ENCODE measurements at places on chromosomes 12 and 14.

GRCh38 chr12:128715485-128715884, 108.3 kb downstream of the SLC15A4 start:
- no peak for DNase-seq

DNA sequence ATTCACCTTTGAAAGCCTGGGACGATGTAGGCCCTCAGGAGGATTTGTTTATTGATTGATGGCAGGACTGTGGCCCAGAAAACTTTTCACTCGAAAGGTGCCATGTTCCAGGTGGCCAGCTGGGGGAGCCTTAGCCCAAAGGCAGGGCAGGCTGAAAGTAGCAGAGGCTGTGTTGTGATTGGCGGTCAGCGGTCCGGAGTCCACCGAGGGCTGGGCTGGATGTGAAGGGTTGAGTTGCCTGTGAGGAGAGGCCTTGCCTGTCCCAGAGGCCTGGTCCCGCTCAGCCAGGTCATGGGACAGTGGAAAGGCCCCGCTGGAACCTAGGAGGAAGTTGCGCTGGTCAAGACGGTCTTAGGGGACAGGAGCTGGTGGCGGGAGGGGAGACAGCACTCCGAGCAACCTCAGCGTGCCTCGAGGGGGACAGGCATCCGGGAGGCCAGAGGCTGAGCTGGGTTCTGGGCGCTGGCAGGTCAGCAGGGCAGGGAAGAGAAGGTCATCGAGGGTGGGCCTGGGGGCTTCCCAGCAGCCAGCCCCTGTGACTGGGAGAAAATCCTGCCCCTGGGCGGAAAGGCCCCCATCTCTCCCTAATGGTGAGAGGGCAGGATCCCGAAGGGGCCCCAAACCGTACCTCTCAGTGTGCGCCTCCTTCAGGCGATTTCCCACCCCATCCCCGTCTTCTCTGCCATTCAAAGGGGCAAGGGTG, 26.3 kb downstream of the CMA1 start:
- DNase-seq: peak; percentile 38

DNA sequence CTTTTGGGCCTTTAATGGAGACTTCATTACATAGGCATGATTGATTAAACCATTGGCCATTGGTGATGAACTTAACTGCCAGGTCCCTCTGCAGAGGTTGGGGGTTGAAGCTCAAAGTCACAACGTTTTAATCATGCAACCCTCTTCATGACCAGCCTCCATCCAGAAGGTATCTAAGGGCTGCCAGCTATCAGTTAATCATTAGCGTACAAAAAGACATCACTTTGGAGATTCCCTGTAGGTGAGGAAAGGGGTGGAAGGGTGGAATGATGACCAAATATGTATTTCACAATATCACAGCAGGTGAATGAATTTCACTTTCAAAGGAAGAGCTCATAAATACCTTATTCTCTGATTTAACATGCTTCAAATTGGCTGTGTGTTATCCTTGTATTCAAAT, 92.0 kb downstream of the MIPOL1 start:
- no peak for DNase-seq

- DNase-seq: peak; percentile 71
Observed at GRCh38 chr12:5720381-5721005, 224.6 kb downstream of the ANO2 start.

- DNase-seq: no peak
Observed at GRCh38 chr14:84575681-84576080, 954.3 kb upstream of the FLRT2 start.

DNA sequence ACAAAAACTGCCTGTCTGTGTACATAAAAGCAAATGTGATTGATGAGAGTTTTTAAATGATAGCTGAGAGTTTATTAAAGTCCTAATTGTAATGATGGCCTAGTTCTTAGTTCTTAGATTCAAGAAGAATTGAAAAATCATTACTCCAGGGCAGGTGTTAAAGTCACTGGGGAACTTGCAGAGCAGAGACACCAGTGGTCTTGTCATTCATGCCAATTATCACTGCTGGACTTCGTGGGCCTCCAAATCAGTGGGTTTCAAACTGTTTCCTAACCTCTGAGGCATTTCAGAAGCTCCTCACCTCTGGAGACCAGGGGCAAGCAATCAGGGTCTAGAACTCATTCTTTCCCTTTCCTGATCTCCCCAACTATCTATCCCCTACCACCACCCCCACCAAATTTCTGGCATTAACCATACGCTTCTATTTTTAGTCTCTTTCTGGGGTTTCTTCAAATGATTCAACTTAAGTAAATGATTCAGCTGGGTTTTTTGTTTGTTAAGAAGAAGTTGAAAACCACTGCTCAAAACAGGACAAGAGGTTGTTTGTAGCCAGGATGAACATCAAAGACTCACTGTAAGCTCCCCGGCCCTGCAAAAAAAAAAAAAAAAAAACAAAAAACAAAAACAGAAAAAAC, 80.1 kb downstream of the CEP83 start:
- no peak for DNase-seq

DNA sequence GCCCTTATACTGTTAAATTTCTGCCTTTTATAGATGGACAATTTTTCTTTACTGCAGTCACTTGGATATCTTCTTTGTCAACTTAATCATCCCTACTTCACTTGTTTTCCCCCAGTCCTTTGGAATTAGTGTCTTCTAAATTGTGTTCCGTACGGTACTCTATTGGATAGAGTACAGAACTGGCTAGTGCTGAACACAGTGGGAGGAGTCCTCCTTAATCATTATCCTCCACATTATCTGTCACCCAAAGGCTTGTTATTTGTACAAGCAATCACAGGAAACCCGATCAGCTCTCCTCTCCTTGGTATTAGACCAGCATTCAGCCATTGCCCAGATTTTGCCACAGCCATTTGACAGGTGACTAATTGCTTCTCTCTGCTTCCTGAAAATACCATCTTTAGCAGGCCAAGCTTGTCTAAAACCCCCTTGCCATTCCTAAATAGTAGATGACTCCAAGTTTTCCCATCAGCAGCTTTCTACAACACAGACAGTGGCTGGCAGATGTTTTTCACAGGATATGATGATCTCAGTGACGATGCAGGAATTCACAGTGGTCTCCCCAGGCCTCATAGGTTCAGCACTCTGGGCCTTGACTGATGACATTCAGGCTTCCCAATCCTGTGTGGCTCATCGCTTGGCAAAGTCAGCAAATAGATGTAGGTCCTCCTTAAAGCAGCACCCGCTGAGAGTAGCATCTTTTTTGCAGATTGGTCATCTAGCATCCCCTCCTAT, 216.0 kb upstream of the RGS6 start:
- DNase-seq: peak; percentile 89

DNA sequence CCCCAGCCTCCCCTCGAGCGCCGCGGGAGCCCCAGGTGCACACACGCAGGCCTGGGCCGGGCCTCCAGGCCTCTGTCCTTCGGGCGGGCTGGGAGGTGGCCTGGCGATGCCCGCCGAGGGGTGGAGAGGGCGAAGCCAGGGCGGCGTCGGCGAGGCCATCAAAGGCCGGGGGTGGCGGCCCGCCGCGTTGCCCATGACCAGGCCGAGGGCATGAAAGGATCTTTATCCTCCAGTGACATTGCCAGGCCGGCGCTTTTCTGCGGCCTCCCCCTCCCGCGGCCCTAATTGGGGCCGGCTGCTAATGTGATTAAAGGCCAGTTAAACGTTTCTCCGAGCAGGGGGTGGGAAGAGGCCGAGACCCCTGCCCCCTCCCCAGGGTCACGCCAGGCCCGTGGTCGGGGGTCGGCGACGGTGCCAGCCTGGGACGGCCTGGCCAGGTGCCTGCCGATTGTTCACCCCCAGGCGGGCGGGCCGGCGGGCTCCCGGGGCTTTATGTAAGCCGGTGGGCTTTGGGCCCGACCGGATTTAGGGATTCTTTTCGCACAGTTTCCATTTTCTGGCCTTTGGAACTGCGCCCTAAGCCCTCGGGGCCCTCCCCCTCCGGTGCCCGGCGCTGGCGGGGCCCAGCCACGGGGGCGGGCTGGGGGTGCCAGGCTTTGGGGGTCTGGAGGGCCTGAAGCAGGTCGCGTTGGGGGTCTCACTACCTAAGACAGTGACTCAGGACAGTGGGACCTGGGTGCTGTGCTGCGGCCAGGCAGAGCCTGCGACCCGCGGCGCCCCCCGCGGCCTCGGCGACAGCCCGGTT, 103.2 kb upstream of the DIO3 start:
- DNase-seq: no peak

GRCh38 chr12:12965836-12966235, 13.9 kb upstream of the GPRC5D start:
- DNase-seq: no peak

GRCh38 chr14:33938131-33938949, 12.5 kb downstream of the EGLN3 start:
- DNase-seq: peak; percentile 36

- peak; percentile 93 for DNase-seq
Observed at GRCh38 chr14:68458840-68459469, 333.9 kb downstream of the ZFP36L1 start.

GRCh38 chr12:59425798-59426197, 170.0 kb upstream of the SLC16A7 start:
- DNase-seq: peak; percentile 39

DNA sequence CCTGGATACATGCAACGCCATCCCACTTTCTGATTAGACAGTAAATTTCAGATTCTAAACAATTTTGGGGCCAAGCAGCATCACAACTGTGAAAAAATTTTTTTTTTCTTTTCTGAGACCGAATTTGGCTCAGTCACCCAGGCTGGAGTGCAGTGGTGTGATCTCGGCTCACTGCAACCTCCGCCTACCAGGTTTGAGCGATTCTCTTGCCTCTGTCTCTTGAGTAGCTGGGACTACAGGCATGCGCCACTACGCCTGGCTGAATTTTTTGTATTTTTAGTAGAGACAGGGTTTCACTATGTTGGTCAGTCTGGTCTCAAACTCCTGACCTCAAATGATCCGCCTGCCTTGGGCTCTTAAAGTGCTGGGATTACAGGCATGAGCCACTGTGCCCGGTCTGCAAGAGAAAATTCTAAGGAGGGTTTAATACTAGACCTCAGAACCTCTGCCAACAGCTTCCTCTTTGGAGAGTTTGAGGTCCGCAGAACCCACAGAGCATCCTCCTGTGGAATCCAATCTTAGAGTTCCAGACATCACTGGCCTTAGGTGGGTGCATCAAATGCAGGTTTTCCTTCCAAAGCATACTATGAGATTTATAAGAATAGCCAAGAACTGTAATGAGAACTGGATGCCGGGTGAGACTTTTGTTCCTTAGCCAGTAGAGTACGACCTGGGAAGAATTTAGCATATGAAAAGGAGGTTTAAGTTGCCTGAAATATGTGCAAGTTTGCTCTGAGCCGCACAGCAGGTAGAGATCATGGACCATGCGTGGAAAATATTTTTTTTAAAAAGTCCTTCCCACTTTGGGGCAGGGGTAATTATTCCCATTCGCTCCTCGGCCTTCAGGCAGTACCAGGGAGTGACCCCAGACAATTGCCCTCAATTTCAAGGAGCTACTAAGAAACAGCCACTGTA, 7.8 kb upstream of the PHC1 start:
- no peak for DNase-seq

DNA sequence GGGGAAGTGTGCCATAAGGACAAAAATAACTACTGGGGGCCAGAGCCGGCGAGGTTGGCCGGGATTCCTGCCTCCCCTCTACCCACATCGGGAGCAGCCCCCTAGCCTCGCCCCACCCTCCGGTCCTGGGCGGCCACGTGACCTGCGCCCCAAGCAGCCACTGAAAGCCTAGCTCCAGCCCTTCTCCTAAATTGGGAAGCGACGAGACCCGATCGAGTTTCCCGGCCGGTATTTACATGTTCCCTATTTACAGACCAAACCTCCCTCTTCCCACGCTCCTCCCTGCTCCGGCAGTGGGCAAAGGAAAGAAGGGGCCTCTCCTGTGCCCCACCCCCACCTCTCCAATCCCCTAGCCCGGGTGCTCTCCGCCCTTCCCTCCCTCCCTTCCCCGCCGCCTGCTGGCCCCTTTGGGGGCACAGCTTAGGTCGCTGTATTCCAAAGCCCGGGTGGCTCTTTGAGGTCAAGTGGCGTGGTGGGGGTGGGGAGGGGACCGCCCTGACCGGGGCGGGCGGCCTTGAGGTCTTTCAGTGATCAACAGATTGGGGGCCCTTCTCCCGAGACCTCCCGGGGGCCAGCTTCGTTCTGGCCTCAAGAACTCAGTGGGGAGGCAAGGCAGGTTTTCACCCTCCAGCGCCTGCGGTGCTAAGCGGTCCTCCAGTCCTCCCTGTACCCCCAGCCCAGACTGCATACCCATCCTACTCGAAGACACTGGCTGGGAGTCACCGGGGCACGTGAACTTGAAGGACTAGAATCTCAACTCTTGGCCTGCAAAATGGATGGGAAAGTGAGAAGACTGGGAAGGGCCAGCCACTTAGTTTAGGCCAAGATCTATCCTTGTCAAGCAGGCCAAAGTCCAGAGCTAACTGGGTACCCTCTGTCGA, 6.3 kb upstream of the CTDSP2 start:
- DNase-seq: no peak

DNA sequence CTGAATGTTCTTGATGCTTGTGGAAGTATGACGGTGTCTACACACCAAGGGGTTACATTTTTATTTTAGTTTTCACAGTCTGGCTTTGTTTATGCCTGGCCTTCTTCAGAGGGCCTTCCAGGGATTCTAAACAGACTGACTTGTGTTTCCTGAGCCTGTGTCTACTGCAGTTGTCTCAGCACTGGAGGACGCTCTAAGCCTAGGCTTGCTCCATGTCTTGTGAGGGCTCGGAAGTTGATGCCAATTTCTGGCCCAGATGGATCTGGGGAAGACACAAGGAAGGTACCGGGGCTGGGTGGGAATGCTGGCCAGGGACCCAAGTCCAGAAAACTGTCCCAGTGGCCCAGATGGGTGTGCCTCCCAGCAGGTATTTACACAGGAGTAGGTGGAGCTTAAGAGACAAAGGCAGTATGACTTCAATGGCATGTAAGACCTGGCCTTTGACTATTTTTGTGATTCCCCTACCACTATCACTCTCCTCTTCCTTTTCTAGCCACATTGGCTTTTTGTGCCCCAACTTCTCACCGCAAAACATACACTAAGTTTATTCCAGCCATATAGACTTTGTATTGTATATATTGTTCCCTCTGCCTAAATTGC, 56.9 kb downstream of the GPR137C start:
- DNase-seq: no peak

DNA sequence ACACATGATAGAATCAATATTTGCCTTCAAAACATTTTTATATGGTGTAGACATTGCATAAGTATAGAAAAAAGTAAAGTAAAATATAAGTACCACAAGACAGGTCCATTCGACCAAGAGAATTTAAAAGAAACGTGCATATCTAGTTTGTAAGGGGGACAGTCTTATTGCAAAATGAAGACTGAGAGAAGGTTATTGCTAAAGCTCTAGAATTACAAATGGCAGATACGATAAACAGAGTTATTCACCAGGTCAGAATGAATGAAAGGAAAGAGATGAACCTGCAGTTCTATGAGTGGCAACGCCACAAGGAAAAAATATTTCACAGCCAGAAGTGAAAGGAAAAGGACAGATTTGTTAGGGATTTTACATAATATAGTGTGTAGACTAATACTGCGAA, 224.8 kb downstream of the PTPRO start:
- DNase-seq: no peak

- no peak for DNase-seq
Observed at GRCh38 chr12:132062481-132062880, 81.6 kb downstream of the DDX51 start.

GRCh38 chr12:68335462-68335861, 3.3 kb upstream of the MDM1 start:
- DNase-seq: no peak

GRCh38 chr14:21476523-21476924, 235 bp downstream of the RAB2B start:
- DNase-seq: no peak

GRCh38 chr14:104393898-104394381, 185.6 kb upstream of the C14orf180 start:
- DNase-seq: no peak

- no peak for DNase-seq
Observed at GRCh38 chr14:42174357-42174756, 567.7 kb downstream of the LRFN5 start.

GRCh38 chr14:75427126-75427481, 718 bp upstream of the JDP2 start:
- no peak for DNase-seq

Data from EH (cell line).